ENCODE measurements at places on chromosomes 12 and 14.

DNA sequence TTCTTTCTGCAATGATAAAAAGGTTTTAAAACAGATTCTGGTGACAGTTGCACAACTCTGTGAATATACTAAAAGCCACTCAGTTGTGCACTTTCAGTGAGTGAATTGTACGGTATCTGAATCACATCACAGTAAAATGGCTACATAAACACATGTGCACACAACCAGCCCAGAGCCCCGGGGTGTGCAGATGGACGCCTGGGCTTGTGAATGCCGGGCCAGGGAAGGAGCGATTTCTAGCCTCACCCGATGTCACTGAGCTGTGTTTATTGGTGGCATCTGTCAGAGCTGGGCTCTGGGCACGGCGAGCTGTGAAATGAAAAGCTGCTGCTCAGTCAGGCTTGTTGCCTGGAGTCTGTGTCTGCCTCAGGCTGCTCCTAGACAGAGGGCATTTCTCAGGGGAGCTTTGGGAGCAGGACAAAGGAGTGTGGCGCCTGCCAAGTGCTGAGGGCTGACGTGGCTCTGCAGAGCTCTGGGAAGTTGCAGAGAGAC lies 25.9 kb downstream of the RHOF start:
- DNase-seq = no peak

GRCh38 chr12:132094269-132094891 lies 49.7 kb downstream of the DDX51 start:
- no peak for DNase-seq

DNA sequence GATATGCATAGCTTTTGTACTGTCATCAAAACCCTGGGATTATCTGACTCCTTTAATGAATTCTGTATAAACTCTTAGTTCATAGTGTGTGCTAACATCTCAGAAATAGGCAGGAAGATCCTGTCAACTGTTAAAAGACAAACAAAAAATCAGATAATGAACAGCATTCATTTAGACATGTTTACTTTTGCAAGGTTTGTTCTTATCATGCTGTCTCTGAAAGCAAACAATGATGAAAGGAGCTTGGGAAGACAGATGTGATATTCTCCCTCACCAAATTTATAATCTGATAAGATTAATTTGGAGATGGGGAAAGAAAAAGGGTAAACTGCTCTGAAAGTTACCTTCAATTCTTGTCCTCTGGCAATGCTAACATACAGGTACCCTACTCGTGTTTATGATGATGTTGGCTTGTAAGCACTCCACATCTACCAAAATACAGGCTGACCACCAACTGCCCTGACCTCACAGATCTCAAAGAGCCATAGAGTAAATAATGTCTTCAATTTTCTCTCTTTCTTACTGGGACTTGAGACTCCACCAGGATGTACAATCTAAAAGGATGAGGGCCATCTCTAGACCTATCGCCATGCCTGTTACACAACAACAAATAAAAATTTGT lies 233.8 kb downstream of the SSPN start:
- no peak for DNase-seq

DNA sequence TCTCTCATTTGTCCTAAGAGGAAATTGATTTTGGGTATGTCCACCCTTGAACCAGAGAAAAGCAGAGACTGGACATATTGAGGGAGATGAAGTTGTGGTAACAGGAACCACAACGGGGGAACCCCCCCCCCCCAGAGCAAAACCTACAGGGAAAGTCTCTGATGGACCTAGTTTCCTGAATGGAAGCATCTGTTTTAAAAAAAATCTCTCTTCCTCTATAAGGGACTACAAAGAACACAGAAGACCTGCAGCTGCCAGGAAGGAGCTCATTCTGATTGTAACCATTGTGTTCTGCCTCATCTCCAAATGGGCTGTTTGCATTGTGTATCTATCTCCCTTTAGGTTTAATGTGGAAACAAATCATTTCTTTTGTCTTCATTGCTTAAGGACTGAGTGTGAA lies 13.4 kb downstream of the C1S start:
- DNase-seq = no peak

GRCh38 chr12:32334371-32334777 lies 65.0 kb upstream of the FGD4 start:
- no peak for DNase-seq

GRCh38 chr12:120465756-120466155 lies 3.8 kb downstream of the SRSF9 start:
- DNase-seq = no peak

GRCh38 chr12:79818856-79819255 lies 116.0 kb downstream of the PPP1R12A start:
- DNase-seq = no peak
